ENCODE measurements at places on chromosomes 2 and 18.

GRCh38 chr18:24370120-24370519 lies 27.5 kb downstream of the OSBPL1A start:
- DNase-seq = no peak

DNA sequence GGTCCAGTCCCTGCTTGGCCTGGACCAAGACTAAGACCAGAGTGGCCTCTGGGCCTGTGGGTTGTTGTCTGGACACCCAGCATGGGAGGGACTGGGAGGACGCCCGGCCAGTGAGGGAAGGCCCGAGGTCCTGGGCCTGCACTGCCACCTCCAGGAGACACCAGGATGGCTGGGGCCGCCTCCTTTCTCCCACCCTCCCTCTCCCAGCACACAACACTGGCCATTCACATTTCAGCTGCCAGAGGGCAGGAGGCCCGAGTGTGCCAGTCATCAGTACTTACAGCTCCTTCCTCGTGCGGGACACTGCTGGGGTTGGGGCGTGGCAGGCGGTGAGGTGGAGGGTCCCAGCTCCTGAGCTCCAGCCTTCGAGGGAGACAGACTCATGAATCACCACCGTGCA lies 133.5 kb downstream of the ASB1 start:
- no peak for DNase-seq

DNA sequence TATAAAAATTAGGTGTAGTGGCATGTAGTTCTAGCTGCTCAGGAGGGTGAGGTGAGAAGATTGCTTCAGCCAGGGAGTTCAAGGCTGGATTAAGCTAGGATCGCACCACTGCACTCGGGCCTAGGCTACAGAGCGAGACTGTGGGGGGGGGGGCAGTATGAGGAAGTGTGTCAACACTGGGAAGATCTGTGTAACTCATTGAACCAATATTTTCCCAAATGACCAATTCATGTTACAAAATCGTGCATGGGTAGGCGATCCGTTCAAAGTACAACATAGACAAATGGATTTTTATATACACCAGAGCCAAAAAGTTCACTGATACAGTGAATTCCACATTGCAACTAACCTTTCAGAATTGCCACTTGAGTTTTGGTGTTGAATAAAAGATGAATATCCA lies 8.1 kb downstream of the SMAD4 start:
- no peak for DNase-seq

DNA sequence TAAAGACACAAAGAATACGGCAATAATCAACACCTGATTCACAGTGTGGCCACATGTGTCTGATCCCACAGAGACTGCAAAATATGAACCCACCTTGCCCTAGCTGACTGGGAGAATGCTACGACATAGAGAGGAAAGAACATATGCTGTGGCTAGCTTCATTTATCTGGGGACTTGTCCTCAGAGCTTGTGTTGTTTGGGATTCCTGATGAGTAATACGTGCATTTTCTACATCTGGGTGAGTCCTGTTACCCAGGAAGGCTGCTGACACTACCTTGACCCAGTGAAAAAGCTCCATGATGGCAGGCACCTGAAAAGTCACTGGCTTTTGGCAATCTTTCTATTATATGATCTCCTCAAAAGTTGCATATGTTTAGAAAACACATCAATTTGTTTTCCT lies 427.7 kb upstream of the LYPD1 start:
- DNase-seq = no peak

DNA sequence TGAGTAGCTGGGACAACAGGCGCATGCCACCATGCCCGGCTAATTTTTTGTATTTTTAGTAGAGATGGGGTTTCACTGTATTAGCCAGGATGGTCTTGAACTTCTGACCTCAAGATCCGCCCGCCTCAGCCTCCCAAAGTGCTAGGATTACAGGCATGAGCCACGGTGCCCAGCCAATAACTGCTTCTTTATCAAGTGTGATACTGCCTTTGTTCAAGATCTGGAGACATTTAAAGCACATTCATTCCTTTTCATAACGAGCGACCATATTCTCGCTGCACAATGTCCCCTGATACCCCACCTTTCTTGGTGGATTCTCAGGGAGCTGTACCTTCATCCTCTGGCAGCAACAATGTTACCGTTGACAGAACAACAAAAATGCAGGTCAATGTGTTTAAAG lies 75.4 kb downstream of the PIEZO2 start:
- no peak for DNase-seq

DNA sequence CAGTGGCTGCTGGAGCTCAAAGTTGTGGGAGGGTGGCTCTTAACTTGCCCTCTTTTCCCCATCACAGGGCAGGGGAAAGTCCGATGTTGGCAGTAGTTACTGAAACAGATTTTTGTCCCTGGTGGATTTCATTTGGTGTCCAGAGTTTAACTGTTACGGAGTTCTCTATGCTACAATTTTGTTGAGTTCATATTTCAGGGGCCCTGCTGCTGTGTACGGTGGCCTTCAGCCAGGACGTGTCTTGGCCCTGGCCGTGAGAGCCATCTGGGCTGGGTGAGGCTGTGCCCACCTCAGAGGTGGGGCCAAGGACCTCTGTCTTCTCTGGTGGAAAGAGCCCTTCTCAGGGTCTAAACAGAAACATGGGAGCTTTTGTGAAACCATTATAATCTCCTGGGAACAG lies 67.4 kb downstream of the SH3YL1 start:
- DNase-seq = no peak

DNA sequence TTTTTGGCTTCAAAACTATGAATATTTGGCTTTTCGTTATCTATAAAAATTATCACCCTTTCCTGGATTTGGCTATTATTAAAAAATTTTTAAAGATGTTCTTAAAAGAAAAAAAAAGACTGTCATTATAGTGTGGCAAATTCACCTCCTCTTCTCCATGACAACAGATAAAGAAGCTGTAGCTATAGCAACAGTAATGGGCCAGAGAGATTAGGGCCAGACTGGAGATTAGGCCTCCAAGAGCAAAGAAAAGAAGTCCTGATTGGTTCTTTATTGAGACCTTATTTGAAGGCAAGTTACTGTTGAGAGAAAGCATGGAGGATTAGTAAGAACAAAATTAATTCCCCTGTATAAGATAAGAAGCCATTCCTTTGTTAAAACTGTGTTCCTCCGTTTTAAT lies 812.5 kb downstream of the DCC start:
- no peak for DNase-seq

GRCh38 chr2:181467966-181468707 lies 11.0 kb downstream of the ITGA4 start:
- DNase-seq = no peak

DNA sequence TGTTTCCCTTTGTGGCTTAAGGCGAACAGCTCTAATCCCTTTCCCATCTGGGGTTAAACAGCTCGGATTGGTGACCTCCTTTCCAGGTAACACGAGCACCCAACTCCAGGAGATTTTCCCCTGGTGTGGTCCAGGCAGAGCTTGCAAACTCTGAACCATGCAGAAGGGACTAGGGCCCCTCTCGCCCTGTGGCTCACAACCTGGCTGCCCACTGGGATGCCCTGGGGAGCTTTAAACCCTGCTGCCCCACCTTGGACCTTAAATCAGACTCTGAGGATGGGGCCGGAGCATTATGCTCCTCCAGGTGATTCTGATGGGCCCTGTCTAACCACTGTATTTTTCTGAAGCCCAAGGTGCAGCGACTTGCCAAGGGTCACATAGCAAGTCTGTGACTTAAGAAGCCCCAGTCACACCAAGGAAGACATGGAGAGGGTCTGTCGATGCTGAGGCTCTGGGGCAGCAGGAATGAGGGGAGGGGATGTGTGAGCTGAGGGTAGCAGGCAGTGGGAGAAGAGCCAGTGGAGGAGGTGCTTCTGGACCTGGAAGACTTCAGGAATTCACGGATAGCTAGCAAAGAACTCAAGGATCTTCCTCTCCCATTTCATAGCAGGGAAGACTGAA lies 5.9 kb downstream of the ARID5A start:
- DNase-seq = no peak

GRCh38 chr18:59376351-59376935 lies 17.4 kb upstream of the LMAN1 start:
- no peak for DNase-seq

DNA sequence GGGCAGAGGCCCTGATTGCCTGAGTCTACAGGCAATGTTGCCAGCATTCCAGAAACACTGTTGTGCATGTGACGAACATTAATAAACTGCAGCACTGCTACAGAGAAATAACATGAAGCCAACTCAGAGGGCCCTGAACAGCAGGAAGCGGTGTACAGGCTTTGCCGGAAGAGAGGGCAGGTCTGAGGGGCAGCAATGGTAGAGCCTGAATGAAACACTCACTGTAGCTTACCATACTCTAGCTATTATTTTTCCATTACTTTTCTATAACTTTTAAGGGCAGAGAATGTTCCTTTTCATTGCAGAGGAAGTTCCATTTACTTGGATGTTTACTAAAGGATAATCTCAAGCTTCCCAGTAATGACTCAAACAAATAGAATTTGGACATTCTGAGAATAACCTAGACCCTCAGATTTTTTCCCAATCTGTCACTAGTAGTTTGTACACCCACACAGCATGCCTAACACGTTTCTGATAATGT lies 150.4 kb downstream of the MTX2 start:
- DNase-seq = no peak

Measured in stimulated activated CD4-positive, alpha-beta T cell treated with anti-CD3 and anti-CD28 coated beads, Interleukin-1b, Interleukin-23, amount 100 ng/mL, for 4 hours (primary cell).